Progenitor cell of endocrine pancreas (in vitro differentiated cells): ENCODE measurements at places on chromosomes 6 and 20. TPM values are rescaled to one million over a fixed set of nuclear protein-coding genes. Genes with fewer than 3 reads are reported as not detected.
A peak's percentile ranks its signal among the peaks of the same experiment; 100 is the strongest.

- peaks cover 50% of the 10 kb centered on the region for H3K27me3 ChIP-seq
- H3K4me3 ChIP-seq: no peak overlapping the region
- no peak for DNase-seq
- no peaks in the 10 kb centered on the region for H3K36me3 ChIP-seq
- peaks cover 5% of the 10 kb centered on the region for H3K4me1 ChIP-seq
Measured at GRCh38 chr20:63180569-63181185, 35.3 kb downstream of the YTHDF1 start.

DNA sequence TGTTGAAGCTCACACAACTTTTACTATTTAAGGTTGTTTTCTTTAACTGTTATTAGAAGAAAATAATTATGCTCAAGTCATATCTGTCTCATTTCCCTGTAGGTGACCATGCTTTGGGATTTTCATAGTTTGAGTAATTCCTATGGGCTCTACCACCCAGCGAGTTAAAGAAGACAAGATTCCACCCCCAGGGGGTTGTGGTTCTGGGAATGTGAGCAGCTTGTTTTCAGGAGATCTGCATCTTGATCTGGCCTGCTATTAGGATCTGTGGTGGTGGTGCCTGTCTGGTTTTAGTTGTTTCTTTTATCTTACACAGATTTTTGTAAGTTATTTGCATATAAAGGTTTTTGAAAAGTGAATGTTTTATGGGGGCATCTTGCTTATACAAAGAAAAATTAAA, 20.2 kb upstream of the REV3L start:
- no peak for DNase-seq
- peaks cover 20% of the 10 kb centered on the region for H3K36me3 ChIP-seq
- H3K27ac ChIP-seq: peak overlapping the region; percentile 94
- H3K27me3 ChIP-seq: no peaks in the 10 kb centered on the region

DNA sequence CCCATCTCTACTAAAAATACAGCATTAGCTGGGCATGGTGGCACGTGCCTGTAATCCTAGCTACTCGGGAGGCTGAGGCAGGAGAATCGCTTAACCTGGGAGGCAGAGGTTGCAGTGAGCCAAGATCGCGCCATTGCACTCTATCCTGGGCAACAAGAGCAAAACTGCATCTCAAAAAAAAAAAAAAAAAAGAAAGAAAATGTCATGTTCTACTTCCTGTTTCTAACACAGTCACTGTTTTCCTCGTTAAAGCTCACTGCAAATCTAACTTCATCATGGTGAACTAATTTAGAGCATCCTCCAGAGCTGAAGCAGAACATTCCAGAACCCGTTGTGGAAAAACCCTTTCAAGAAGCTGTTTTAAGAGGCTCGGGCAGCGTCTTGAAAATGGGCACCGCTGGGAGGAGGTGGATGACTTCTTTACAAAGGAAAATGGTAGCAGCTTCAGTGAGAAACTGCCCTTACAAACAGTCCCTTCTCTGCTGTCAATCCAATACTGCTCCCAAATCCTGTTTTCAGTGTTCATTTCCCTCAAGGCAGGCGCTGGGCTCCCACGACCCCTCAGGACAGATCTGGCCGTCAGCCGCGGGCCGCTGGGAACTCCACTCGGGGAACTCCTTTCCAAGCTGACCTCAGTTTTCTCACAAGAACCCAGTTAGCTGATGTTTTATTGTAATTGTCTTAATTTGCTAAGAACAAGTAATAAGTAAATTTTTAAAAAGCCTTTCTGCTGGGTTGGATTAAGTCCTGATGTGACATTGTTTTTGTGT, 12.5 kb downstream of the CTSZ start:
- H3K4me1 ChIP-seq: peaks cover 21% of the 10 kb centered on the region
- no peaks in the 10 kb centered on the region for H3K27me3 ChIP-seq
- no peak overlapping the region for H3K4me3 ChIP-seq
- peaks cover 51% of the 10 kb centered on the region for H3K36me3 ChIP-seq
- no peak overlapping the region for H3K27ac ChIP-seq

GRCh38 chr6:55868771-55869479, 6.5 kb downstream of the BMP5 start:
- H3K36me3 ChIP-seq: no peaks in the 10 kb centered on the region
- H3K4me3 ChIP-seq: no peak overlapping the region

Gene HLA-A
- total RNA-seq: 198 and 204 TPM in 2 replicates

DNA sequence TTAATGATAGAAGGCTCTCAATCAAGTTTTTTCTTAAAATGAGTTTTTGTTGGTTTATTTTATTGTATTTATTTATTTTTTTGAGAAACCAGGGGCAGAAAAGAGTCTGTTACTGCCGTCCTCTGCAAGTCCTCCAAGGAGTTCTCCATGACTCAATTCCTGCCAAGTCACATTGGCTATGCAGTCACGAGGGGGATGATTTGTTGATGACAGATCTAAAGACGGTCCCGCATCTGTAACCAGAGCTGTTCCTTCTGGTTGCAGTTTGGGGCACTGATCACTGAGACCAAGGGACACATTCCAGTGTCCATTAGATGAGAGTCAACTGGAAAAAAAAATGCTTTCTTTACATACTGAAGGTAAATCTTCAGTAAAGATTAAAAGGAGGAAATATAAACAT, 13.9 kb upstream of the TSHZ2 start:
- no peak overlapping the region for H3K27ac ChIP-seq
- H3K4me1 ChIP-seq: peaks cover 5% of the 10 kb centered on the region
- H3K36me3 ChIP-seq: no peaks in the 10 kb centered on the region
- no peak for DNase-seq
- no peaks in the 10 kb centered on the region for H3K27me3 ChIP-seq

Gene STMN3
- 25.6 and 26.5 TPM in 2 replicates for total RNA-seq

Gene SPATS1
- not detected in 2 replicates for total RNA-seq

GRCh38 chr6:12958052-12958706, 241.6 kb downstream of the PHACTR1 start:
- peaks cover 14% of the 10 kb centered on the region for H3K4me1 ChIP-seq
- no peaks in the 10 kb centered on the region for H3K36me3 ChIP-seq
- H3K4me3 ChIP-seq: no peak overlapping the region
- DNase-seq: no peak
- peaks cover 67% of the 10 kb centered on the region for H3K27me3 ChIP-seq
- H3K27ac ChIP-seq: no peak overlapping the region

DNA sequence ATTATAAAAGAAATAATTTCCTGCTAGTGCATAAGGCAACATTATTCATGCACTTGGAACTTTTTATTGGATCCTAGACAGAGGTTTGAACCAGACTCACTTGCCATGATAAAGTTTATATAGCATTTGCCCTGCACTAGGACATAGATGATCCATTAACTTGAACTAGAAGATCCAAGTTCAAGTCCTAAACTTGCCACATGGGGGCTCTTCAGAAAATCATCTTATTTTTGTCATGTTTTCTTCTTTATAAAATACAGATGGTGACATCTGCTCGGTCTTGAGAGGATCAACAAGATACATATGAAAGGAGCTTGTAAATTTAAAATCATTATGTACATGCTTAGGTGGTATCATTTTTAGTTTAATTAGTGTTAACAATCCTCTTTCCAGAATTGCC, 94.5 kb downstream of the SIM1 start:
- H3K4me1 ChIP-seq: peaks cover 8% of the 10 kb centered on the region
- H3K4me3 ChIP-seq: no peak overlapping the region
- H3K36me3 ChIP-seq: no peaks in the 10 kb centered on the region
- DNase-seq: no peak
- peaks cover 8% of the 10 kb centered on the region for H3K27me3 ChIP-seq
- H3K27ac ChIP-seq: no peak overlapping the region

GRCh38 chr6:140101367-140101766, 726.9 kb upstream of the CITED2 start:
- no peaks in the 10 kb centered on the region for H3K36me3 ChIP-seq
- H3K4me1 ChIP-seq: peaks cover 3% of the 10 kb centered on the region
- H3K4me3 ChIP-seq: no peak overlapping the region
- no peaks in the 10 kb centered on the region for H3K27me3 ChIP-seq
- DNase-seq: no peak

DNA sequence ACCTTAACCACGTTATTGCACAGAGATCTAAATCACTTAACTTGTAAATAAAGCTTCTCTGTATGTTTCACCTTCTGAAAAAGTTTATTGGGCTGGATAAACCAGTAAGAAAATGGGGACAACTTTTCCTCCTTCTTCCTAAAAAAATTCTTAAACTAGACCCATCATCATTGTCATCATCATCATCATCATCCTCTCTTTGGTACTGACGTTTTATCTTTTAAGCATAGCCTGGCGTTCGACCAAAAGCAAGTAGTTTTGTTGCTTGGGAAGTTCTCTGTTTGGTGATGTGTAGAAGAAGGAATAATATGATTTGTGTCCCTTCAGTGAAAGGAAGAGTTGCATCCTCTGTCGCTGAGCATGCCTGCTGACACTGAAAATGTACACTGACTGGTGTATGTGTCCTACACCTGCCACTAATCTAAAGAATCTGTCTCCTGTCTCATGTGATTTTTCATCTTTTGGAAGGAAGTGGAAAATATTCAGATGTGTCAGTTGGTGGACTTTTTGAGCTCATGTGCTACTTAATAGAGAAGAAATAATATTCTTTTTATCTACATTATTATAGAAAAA, 2.5 kb downstream of the CLVS2 start:
- no peak for DNase-seq
- peaks cover 8% of the 10 kb centered on the region for H3K4me1 ChIP-seq
- H3K27ac ChIP-seq: no peak overlapping the region
- H3K27me3 ChIP-seq: peaks cover 51% of the 10 kb centered on the region

GRCh38 chr6:10078581-10078980, 336.3 kb downstream of the TFAP2A start:
- no peak for DNase-seq
- H3K4me1 ChIP-seq: no peaks in the 10 kb centered on the region
- no peak overlapping the region for H3K27ac ChIP-seq
- no peaks in the 10 kb centered on the region for H3K36me3 ChIP-seq
- no peak overlapping the region for H3K4me3 ChIP-seq

GRCh38 chr20:58896820-58897219, 44.3 kb downstream of the GNAS start:
- no peaks in the 10 kb centered on the region for H3K27me3 ChIP-seq
- H3K27ac ChIP-seq: peak overlapping the region; percentile 76
- H3K36me3 ChIP-seq: peaks cover 26% of the 10 kb centered on the region

- H3K36me3 ChIP-seq: peaks cover 13% of the 10 kb centered on the region
- H3K27ac ChIP-seq: no peak overlapping the region
- no peaks in the 10 kb centered on the region for H3K27me3 ChIP-seq
- DNase-seq: no peak
- no peaks in the 10 kb centered on the region for H3K4me1 ChIP-seq
- no peak overlapping the region for H3K4me3 ChIP-seq
Measured at GRCh38 chr20:37868851-37869333, 34.0 kb upstream of the VSTM2L start.

DNA sequence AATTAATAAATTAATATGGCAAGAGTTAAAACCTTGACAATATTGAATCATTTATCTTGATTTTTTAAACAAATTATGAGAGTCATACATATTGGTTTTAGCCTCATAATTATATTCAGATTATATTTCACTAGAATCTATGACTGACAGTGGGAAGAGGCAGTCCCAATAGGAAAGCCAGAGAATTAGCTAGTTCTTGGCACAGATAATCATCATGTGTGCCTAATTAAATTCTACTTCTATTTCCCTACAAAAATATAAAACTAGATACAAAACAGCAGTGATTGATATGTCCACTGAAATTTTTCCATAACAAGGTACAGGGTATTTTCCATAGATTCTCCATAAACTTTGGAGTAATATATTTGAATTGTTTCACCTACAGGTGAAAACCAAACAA, 38.6 kb downstream of the COL9A1 start:
- no peak overlapping the region for H3K27ac ChIP-seq
- H3K4me3 ChIP-seq: no peak overlapping the region
- no peaks in the 10 kb centered on the region for H3K27me3 ChIP-seq
- no peak for DNase-seq
- no peaks in the 10 kb centered on the region for H3K36me3 ChIP-seq

DNA sequence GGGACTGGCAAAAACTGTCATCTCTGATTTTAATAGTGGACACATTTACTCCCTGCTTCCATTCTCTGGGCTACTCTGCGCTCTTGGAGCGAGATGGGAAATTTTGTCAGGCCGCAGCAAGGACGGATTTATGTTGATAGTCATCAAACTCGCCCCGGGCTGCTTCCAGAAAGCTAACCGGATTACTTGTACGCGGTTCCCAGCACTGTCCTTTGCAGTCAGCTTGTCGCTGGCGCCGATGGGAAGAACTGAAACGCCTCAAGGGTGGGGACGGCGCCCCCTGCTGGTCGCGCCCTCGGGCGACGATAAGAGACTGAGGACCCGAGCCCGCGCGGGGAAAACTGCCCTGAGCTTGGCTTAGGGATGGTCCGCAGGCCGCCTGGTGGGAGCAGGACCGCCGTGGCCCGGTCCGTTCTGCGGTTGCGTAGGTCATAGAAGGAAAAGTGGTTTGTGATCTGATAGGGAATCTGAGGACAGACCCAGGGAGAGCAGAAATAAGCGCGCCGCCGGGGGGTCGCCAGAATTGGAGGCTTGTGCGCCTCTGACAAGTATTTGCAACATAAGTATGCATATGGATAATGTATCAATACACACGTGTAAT, 984 bp upstream of the ABT1 start:
- peaks cover 9% of the 10 kb centered on the region for H3K4me1 ChIP-seq
- H3K27ac ChIP-seq: no peak overlapping the region
- DNase-seq: peak; percentile 90
- peaks cover 3% of the 10 kb centered on the region for H3K36me3 ChIP-seq
- no peak overlapping the region for H3K4me3 ChIP-seq

Gene TREML2
- total RNA-seq: not detected in 2 replicates

DNA sequence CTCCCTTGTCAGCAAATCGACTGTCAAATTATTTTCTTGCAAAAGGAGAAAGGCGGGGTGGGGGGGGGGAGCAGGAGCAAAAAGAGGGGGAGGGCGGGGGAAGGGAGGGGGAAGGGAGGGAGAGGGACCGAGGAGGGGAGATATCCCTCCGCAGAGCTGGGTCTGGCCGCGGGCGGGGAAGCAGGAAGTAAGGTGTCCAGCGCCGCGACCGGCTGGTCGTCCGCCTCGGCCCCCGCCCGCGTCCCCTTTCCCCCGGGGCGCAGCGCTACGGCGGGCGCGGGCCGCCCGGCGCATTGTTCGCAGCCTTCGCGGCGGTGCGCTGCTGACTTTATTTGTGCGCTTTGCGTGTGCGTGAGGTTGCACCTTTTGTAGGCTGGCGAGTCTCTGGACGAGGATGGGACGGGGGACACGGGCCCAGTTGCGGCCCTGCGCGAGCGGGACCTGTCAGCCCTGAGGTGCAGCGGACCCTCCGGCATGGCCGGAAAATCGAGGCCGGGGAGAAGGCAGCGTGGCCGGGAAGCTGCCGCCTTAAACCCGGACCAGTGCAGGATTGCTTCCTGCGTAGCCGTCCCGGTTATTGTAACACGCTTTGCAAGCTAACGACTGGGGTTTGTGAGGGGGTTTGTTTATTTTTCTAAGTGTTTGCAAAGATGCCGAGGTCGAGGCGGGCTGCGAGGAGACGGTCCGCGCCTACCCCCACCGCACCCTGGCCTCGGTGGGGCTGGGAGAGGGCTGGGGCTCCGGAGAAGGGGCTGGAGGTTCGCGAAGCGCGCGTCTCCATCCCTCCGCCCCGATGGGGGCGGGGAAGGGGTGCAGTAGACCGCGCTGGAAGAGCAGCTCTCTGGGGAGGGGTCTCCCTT, 675 bp upstream of the TRERF1 start:
- H3K36me3 ChIP-seq: peaks cover 2% of the 10 kb centered on the region
- no peaks in the 10 kb centered on the region for H3K27me3 ChIP-seq
- H3K4me1 ChIP-seq: peaks cover 27% of the 10 kb centered on the region
- peak; percentile 70 for DNase-seq
- peak overlapping the region; percentile 95 for H3K27ac ChIP-seq

Gene SIRPD
- not detected in 2 replicates for total RNA-seq
